NCI-H2081 (cell line): ENCODE measurements at places on chromosomes 4 and X.
A peak's percentile ranks its signal among the peaks of the same experiment; 100 is the strongest.

DNA sequence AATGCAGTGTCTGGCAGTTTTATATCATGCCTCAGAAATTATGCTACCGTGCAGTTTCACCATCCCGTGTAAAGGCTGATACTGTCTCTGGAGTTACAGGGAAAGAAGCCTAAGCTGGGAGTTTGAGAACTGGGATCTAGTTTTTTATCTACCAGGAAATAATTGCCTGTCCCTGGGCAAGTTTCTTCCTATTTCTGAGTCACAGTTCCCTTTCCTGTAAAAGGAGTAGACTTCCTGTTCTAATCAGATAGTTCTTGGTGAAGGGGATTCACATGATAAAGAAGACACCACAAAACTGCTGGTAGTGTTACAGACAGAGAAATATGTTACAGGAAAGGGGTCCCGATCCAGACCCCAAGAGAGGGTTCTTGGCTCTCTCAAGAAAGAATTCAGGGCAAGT, 17.1 kb downstream of the HERC3 start:
- DNase-seq = no peak

DNA sequence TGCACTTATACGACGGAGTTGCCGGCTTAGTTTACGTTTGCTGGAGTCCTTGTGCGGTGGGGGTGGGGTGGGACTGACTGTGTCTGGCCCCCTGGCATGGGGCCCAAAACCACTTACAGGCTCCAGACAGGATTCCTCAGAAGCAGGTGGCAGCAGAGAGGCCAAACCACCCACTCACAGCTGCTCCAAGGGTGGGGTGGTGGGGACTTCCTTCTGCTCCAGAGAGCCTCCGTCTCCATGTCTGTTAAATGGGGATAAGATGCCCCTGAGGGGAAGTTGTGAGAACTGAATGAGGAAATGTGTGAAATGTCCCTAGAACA, 36.7 kb downstream of the PSAPL1 start:
- peak; percentile 68 for DNase-seq

DNA sequence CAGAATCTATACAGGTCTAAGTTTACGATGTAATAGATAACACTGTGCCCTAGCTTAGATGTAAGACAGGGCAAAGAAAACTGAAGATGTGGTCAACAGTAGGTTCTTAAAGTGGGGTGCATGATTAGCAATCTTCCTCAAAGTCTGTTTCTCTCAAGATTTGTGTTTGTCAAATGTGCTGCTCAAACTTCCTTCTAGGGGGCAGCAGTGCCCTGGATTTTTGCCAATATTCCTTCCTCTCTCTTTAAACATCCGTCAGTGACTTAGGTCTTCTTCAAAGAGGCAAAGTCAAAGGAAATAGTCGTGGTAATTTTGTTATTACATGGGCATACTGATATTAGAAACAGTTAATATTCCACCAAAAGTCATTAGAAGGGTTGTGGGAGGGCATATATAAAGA, 4.2 kb upstream of the PDHA2 start:
- no peak for DNase-seq

DNA sequence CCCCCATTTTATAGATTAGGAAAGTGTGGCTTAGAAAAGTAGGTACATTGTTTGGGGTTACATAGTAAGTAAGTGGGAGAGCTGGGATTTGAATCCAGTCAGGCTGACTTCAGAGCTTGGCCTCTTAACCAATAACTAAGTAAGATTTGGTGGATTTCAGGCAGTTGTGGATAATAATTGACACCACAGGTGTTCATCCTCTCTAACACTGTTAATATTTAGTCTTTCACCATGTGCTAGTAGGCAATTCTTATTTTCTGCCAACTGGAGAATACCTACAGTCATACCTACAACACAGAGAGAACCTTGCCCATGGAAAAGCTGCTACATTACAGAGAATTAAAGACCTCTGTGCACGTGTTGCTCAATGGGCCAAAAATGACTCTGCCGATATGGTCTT, 89.5 kb downstream of the DIAPH2 start:
- no peak for DNase-seq

DNA sequence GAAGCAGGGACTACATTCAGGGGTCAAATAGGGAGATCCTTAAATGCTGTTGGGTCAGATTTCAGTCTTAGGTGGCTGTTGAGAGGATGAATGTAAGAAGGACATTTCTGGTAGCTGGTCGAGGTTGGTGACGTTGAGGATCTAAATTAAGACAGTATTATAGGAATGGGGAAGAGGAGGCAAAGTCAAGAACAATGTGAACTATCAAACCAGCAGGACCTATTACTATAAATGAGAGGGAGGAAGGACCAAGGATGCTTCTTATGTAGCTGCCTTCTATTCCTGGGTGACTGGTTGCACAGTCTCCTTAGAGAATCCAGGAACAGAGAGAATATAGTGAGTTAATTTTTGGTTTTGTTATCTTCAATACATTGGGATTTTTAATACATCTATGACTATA, 118.5 kb upstream of the BMPR1B start:
- no peak for DNase-seq

DNA sequence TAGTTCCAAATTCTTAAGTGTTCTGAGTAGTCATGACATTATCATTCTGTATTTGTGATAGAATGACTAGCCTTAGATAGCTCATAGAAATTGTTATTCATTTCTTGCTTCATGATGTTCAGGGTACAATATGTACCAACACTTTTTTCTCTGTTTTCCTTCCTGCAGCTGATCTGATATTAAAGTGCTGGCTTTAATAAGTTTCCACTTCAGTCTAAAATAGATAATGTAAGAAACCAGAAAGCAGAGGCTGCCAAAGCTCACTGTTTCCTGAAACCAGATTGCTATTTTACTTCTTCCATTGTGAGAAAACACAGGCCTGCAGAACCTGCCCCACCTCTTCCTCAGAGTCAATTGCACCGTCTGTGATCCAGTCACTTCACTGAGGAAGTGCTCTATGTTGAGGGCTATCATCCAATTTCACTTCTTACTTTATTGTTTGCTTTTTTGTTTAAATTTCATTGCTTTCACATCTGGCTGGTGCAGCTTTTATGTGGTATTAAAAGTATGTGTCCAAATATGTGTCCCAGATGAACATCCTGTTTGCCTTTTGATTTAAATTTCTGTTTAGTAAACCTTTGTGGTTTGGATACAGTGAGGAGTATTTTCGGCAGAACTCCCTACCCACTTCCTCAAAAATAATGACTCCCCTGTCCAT, 652.1 kb downstream of the ANKRD50 start:
- no peak for DNase-seq

GRCh38 chr4:71396382-71396781, 57.6 kb downstream of the SLC4A4 start:
- no peak for DNase-seq

DNA sequence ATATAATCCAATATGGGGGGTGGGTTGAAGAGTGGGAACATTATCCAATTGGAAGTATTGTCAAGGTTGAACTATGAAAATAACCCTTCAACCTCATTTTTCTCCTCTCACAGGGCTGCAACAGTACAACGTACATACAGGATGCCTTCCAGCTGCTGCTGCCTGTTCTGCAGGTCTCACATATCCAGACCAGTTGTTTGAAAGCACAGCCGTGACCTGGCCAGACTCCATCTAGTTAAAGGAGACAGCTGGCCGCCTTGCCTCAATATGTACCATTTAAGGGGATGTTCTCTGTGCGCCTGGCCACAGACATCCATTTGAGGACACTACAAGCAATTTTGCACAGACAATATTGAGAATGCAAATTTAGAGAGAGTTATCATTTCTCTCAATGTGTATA, 75.7 kb downstream of the FAM114A1 start:
- DNase-seq = peak; percentile 50

DNA sequence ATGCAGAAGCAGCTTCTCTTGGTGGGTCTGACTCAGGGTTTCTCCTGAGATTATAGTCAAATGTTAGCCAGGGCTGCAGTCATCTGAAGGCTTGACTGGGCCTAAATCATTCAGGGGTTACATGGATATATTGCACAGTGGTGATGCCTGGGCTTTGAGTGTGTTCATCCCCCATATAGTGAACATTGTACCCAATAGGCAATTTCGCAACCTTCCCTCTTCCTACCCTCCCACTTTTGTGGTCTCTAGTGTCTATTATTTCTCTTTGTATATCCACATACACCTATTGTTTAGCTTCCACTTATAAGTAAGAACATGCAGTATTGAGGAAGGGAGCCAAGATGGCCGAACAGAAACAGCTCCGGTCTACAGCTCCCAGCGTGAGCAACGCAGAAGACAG, 90.3 kb upstream of the CAMK2D start:
- no peak for DNase-seq

GRCh38 chr4:86249074-86249473, 110.8 kb downstream of the MAPK10 start:
- DNase-seq = no peak

GRCh38 chr4:89285745-89286144, 21.9 kb downstream of the GPRIN3 start:
- no peak for DNase-seq

- DNase-seq = no peak
Measured at GRCh38 chrX:19958552-19959486, 32.0 kb downstream of the BCLAF3 start.

DNA sequence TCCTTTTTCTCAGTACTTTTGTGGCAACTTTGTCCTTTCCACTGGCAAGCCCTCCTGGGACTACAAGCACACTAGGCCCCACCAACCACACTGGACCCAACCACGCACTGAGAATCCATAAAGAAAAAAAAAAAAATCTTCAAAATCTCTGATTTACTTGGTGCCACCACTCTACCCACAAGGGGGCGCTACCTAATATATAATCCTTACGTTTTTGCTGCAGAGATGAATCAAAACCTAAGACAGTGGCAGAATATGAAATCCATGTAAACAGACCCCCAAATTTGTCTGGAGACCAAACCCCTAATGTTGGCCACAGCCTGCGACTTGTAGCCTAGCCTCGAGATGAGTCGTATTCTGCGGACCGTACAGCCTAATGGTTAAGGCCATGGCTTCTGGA, 63.5 kb upstream of the ARHGAP36 start:
- no peak for DNase-seq

DNA sequence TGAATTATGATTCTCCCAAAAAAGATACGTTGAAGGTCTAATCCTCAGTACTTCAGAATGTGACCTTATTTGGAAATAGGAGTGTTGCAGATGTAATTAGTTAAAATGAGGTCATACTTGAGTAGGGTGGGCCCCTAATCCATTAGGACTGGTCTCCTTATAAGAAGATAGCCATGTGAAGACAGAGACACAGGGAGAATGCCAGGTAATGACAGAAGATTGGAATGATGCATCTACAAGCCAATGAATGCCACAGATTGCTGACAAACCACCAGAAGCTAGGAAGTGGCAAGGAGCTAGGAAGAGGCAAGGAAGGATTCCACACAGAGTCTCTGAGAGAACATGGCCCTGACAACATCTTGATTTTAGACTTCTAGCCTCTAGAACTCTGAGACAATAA, 7.4 kb upstream of the RPS6KA3 start:
- no peak for DNase-seq

DNA sequence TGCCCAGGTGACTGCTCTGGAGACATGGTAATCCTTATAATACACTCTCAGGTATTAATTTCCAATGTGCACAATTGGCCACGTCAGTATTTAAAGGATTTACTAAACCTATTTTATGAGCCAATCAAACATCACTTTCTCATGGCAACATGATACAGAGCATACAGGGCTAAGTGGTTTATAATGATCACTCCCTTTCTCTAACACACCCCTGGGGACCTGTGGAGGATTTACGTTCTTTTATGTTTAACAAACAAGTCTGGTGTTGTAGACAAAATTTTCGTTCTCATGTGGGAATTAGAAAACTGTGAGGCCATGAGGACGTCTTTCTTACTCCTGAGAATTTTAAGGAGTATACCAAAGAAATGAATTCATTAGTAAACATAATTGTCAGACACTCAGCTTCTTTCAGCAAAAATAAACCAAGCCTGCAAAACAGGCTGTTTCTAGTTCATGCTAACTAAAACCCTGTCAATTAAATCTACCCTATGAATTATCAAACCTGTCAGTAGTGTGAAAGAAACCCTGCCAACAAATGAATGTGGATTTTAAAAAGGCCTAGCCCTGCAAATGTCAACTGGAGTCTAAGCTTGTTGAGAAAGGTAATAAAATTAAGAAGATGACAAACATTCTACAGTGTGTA, 155.8 kb downstream of the PDGFC start:
- peak; percentile 81 for DNase-seq

DNA sequence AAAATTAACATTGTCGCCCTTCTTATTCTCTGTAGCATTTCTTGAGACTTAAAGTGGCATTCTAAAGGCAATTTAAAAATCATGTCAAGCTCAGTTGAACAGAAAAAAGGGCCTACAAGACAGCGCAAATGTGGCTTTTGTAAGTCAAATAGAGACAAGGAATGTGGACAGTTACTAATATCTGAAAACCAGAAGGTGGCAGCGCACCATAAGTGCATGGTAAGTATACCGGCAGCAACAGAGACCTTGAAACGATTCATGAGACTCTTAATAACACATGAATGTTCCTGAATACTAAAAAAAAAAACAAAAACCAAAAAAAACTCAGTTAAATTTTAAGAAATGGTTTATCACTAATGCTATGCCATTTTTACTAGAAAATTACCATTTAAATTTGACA, 82.4 kb upstream of the HPRT1 start:
- peak; percentile 20 for DNase-seq

DNA sequence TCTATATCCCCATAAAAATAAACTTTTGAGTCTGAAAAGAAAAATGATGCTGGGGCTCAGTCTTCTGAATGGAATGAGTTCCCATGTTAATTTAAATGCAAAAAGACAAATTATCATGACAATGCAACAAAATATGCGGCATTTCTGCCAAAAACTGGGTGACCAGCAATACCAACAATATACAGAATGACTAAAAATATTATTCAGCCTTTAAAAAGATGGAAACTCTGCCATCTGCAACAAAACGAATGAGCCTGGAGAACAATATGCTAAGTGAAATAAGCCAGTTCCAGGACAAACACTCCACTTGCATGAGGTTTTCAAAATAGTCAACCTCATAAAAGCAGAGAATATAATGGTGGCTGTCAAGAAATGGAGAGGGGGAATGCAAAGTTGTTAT, 558.5 kb downstream of the IL15 start:
- DNase-seq = no peak

DNA sequence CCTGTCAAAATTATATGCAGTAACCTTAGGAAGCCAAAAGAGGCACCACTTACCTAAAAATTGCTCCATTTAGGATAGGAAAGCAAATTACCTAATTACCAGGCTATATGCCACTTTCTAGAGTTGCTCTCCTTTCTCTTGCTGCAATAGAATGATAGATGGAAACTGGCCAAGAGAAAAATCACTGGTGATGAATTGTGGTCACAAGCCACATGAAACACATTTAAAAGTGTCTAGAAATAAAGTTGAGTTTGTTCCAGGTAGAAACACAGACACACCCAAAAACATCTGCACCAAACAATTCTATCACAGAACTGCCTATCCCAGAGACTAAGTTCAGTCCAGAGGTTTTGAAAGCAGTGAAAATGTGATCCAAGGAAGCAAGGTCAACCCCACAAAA, 337.7 kb downstream of the PCDH19 start:
- no peak for DNase-seq

- DNase-seq = peak; percentile 96
Measured at GRCh38 chr4:5956285-5957021, 61.8 kb downstream of the C4orf50 start.

GRCh38 chr4:4225915-4226605, 669 bp downstream of the OTOP1 start:
- DNase-seq = no peak

GRCh38 chr4:188429965-188430364, 290.7 kb downstream of the TRIML1 start:
- DNase-seq = no peak
